ENCODE measurements at places on chromosomes 7 and 10.
A peak's percentile ranks its signal among the peaks of the same experiment; 100 is the strongest.

GRCh38 chr10:71631007-71631861 is 88.3 kb downstream of the C10orf105 start:
- no peak for DNase-seq

DNA sequence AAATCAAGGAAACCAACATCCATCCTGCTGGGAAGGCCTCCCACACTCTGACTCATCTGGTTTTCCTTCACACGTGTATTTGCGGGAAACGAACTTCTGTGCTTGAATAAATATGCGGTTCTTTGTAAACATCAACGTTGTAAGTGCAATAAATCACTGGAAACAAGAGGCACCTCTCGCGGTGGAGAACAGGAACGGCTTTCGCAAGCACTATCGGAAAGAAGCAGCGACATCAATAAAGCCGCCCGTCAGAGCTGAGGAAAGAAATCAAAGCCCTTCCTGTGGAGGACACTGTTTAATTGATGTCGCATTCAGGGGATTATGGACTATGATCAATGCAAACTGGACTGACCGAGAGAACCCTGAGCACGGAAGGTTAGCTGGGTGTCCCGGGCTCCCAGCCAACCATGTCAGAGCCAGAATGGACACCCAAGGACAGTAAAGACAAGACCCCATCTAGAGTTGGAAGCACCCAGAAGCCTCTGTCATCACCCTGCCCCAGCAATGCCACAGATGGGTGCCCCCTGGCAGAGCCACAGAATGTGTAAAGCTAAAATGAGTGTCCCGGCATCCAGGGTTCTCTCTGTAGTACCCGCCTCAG is 37.6 kb downstream of the OAT start:
- no peak for DNase-seq

DNA sequence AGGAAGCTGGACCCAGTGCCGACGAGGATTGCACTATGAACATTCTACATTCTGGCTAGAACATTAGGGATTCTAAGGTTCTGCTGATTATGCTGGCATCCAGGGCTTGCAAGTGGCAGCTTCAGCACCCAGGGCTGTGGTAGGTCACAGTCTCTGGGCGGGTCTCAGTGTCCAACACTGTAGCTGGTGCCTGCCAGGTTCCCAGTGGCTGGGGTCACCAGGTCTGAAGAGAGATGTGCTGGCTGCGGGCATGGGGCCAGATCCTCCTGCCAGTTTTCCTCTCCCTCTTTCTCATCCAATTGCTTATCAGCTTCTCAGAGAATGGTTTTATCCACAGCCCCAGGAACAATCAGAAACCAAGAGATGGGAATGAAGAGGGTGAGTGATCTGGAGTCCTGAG is at the start of gene PTTG1IP2:
Gene PTTG1IP2 (plus strand): TSS at position 86 of the 400 bp plus-strand sequence. CDS start 148 bp downstream, at position 234.
- no peak for DNase-seq

GRCh38 chr10:24893127-24893526 is 59.3 kb downstream of the PRTFDC1 start:
- DNase-seq: no peak

- DNase-seq: peak; percentile 67
These were observed 111.7 kb upstream of the MBL2 start for GRCh38 chr10:52883996-52884871.

DNA sequence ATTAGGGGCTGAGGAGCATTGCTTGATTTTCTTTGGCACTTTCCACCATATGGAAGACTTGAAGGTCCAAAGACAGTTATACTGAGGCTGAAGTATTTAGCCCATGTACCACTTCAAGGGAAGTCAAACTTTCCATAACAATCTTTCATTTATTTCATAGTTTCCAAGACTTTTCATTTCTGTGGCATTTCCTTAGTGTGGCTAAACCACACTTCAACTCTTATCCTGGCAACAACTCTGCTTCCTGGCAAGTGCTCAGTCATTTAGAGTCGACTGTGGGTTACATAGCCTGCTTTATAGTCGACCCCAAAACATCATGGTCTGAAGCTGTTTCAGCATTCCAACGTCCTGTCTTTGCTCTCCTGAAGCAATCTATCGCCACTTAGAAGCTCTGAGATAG is 343.0 kb upstream of the SEMA3D start:
- DNase-seq: no peak

- DNase-seq: no peak
These were observed 2.3 kb downstream of the DENND2A start for GRCh38 chr7:140638173-140638791.

DNA sequence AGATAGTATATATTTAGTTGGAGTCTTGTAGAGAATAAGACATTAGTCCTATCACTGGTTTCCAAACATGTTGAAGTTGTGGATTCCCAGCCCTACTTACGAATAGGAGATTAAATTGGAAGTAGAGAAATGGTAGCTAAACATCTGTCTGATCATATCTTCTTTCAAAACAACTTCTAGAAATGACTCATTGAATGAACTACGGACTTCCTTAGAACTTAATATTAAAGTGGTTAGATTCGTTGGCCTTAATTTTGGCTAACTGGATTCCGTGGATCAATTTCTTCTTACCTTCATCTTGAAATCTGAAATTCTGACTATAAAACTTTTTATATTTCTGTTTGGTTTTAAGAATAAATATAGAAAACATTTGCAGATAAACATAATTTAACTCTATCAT is 3.4 kb downstream of the PHF14 start:
- DNase-seq: no peak

DNA sequence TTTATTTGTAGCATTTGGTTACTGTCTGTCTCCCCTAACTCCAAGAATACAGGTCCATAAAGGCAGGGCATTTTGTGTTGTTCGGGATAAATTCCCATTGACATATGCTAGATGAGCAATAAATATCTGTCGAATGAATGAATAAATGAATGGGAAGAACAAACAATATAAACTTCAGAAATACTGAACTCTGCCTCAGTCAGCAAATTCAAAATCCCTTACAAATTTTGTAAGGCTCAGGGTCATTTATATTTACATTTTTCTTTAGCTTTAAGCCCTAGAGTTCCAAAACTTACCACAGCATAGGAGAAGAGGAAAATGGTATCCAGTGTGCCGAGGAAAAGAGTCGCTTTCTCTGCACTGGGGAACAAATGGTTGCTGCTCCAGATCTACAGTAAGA is 29.0 kb downstream of the SLC37A3 start:
- no peak for DNase-seq

GRCh38 chr10:12902135-12902572 is 99.4 kb downstream of the CCDC3 start:
- DNase-seq: peak; percentile 17

- DNase-seq: no peak
These were observed 114.4 kb upstream of the TCERG1L start for GRCh38 chr10:131425752-131426533.
